ENCODE measurements at places on chromosomes 6 and 20. TPM values are rescaled to one million over a fixed set of nuclear protein-coding genes. Genes with fewer than 3 reads are reported as not detected.

GRCh38 chr20:62281161-62281933 is 21.4 kb upstream of the ADRM1 start:
- no peaks in the 10 kb centered on the region for H3K27me3 ChIP-seq
- no peak overlapping the region for H3K27ac ChIP-seq
- no peak for DNase-seq
- H3K4me1 ChIP-seq = no peaks in the 10 kb centered on the region
- no peak overlapping the region for H3K4me3 ChIP-seq

GRCh38 chr20:61252601-61253263 is 671 bp downstream of the CDH4 start:
- no peak for DNase-seq
- no peaks in the 10 kb centered on the region for H3K36me3 ChIP-seq
- no peak overlapping the region for H3K27ac ChIP-seq
- H3K27me3 ChIP-seq = peaks cover 43% of the 10 kb centered on the region
- no peak overlapping the region for H3K4me3 ChIP-seq
- no peaks in the 10 kb centered on the region for H3K4me1 ChIP-seq

GRCh38 chr6:1901556-1901955 is 291.8 kb downstream of the FOXC1 start:
- H3K4me3 ChIP-seq = no peak overlapping the region
- H3K36me3 ChIP-seq = no peaks in the 10 kb centered on the region
- no peaks in the 10 kb centered on the region for H3K4me1 ChIP-seq
- no peak overlapping the region for H3K27ac ChIP-seq
- no peaks in the 10 kb centered on the region for H3K27me3 ChIP-seq

GRCh38 chr6:132194529-132194928 is 206.7 kb downstream of the MOXD1 start:
- no peak overlapping the region for H3K27ac ChIP-seq
- no peaks in the 10 kb centered on the region for H3K36me3 ChIP-seq
- peaks cover 4% of the 10 kb centered on the region for H3K4me1 ChIP-seq
- DNase-seq = no peak

GRCh38 chr6:139600343-139600742 is 225.9 kb upstream of the CITED2 start:
- no peaks in the 10 kb centered on the region for H3K36me3 ChIP-seq
- H3K27ac ChIP-seq = no peak overlapping the region
- DNase-seq = no peak
- no peak overlapping the region for H3K4me3 ChIP-seq
- peaks cover 3% of the 10 kb centered on the region for H3K27me3 ChIP-seq
- peaks cover 11% of the 10 kb centered on the region for H3K4me1 ChIP-seq

GRCh38 chr20:24490598-24490997 is 21.2 kb downstream of the SYNDIG1 start:
- no peak overlapping the region for H3K27ac ChIP-seq
- no peak overlapping the region for H3K4me3 ChIP-seq

DNA sequence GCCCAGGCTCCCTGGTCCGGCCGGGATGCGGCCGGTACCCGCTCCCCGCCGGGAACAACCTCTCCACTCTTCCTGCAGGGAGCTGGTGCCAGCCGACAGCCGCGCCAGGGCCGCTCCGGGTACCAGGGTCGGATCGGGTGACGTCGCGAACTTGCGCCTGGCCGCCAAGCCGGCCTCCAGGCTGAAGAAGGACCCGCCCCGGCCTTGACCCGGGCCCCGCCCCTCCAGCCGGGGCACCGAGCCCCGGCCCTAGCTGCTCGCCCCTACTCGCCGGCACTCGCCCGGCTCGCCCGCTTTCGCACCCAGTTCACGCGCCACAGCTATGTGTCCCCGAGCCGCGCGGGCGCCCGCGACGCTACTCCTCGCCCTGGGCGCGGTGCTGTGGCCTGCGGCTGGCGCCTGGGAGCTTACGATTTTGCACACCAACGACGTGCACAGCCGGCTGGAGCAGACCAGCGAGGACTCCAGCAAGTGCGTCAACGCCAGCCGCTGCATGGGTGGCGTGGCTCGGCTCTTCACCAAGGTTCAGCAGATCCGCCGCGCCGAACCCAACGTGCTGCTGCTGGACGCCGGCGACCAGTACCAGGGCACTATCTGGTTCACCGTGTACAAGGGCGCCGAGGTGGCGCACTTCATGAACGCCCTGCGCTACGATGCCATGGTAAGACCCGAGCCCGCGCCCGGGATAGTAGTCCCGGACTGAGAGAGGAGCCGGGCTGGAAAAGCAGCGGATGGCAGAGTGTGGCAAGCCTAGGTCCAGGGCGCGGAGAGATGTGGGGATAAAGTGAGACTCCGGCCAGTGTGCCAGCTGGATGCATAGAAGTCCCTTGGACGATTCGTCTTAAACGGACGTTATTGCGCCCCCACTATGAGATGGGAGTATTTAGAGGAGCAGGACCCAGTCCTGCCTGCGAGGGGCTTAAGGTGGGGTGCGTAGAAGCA is at the start of gene NT5E:
Gene NT5E (plus strand): TSS at position 266 of the 942 bp plus-strand sequence. CDS start 57 bp downstream, at position 323.
- peaks cover 13% of the 10 kb centered on the region for H3K36me3 ChIP-seq
- H3K4me1 ChIP-seq = peaks cover 54% of the 10 kb centered on the region
- peak within 1 kb of the TSS; percentile 96 for H3K27ac ChIP-seq
- H3K4me3 ChIP-seq = peak within 1 kb of the TSS; percentile 91
- no peaks in the 10 kb centered on the region for H3K27me3 ChIP-seq

The CARMIL1 gene
- total RNA-seq = 4.1 TPM

The PTCRA gene
- not detected for total RNA-seq

All from activated CD8-positive, alpha-beta T cell treated with anti-CD3 and anti-CD28 coated beads for 36 hours (primary cell).